Epithelial cell of alveolus of lung (primary cell): ENCODE measurements at places on chromosomes 11 and 22. TPM values are rescaled to one million over a fixed set of nuclear protein-coding genes. Genes with fewer than 3 reads are reported as not detected.

The MRGPRX3 gene
- not detected in 2 replicates for total RNA-seq

The VPS26B gene
- total RNA-seq, result 32.8 and 32.9 TPM in 2 replicates

The BLID gene
- 0.39 and 3.6 TPM in 2 replicates for total RNA-seq

The FGF19 gene
- total RNA-seq, result under 0.01 TPM in 1 of 2 replicates, not detected in the other

The XRRA1 gene
- total RNA-seq, result 8.1 and 12.2 TPM in 2 replicates

The HOATZ gene
- under 0.01 TPM in 1 of 2 replicates, not detected in the other for total RNA-seq

The HBB gene
- total RNA-seq, result not detected in 2 replicates

The CECR2 gene
- 0.91 and 2.8 TPM in 2 replicates for total RNA-seq

The MS4A1 gene
- total RNA-seq, result not detected in 2 replicates

The PACSIN3 gene
- 39.3 and 42.2 TPM in 2 replicates for total RNA-seq

The FAM180B gene
- total RNA-seq, result 0.40 TPM in 1 of 2 replicates, not detected in the other

The CST6 gene
- total RNA-seq, result 22.1 TPM in 1 of 2 replicates, not detected in the other

The C11orf16 gene
- total RNA-seq, result not detected in 2 replicates

The CCDC87 gene
- 0.26 TPM in 1 of 2 replicates, not detected in the other for total RNA-seq

The PIH1D2 gene
- 1.8 and 4.6 TPM in 2 replicates for total RNA-seq

The NRGN gene
- 1.0 and 9.6 TPM in 2 replicates for total RNA-seq

The TRPM5 gene
- not detected in 2 replicates for total RNA-seq

The C11orf65 gene
- 0.52 and 1.0 TPM in 2 replicates for total RNA-seq

The BEST1 gene
- total RNA-seq, result 2.3 and 2.6 TPM in 2 replicates

The MMP13 gene
- total RNA-seq, result 0.13 TPM in 1 of 2 replicates, not detected in the other

The TMEM41B gene
- 31.9 and 51.1 TPM in 2 replicates for total RNA-seq

The ADORA2A gene
- 0.26 and 7.0 TPM in 2 replicates for total RNA-seq

The PRRG4 gene
- total RNA-seq, result 0.13 TPM in 1 of 2 replicates, not detected in the other

The CXCR5 gene
- total RNA-seq, result not detected in 2 replicates

The FAU gene
- total RNA-seq, result 511 and 807 TPM in 2 replicates

The RASSF7 gene
- total RNA-seq, result 6.8 and 8.1 TPM in 2 replicates

The ZNF215 gene
- total RNA-seq, result 0.80 and 3.0 TPM in 2 replicates

The OR52H1 gene
- 0.16 TPM in 1 of 2 replicates, not detected in the other for total RNA-seq

The RIMBP3C gene
- under 0.01 TPM in 2 replicates for total RNA-seq

The SLC22A9 gene
- not detected in 2 replicates for total RNA-seq
